ENCODE measurements at places on chromosomes 2 and 18.

- no peak for DNase-seq
These were observed 25.4 kb upstream of the SCN7A start for GRCh38 chr2:166519391-166519962.

- no peak for DNase-seq
These were observed 792.6 kb downstream of the EPHA4 start for GRCh38 chr2:220779511-220779910.

DNA sequence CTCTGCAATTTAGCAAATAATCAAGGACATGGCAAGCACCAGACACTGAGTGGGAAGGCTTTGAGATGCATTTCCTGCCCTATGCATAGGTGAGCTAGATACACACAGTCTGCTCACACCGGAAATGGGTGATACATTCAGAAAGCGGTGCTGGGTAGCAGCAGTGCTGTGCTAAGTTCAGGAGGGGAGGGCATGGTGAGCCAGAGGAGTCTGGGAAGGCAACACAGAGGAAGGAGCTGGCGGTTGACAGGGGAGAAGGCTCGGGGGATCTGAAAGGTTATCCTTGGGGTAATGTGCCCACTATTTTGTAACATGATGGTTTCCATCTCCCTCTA is 57.4 kb upstream of the EPAS1 start:
- no peak for DNase-seq

GRCh38 chr2:174776223-174776622 is 12.0 kb upstream of the CHRNA1 start:
- DNase-seq: no peak

DNA sequence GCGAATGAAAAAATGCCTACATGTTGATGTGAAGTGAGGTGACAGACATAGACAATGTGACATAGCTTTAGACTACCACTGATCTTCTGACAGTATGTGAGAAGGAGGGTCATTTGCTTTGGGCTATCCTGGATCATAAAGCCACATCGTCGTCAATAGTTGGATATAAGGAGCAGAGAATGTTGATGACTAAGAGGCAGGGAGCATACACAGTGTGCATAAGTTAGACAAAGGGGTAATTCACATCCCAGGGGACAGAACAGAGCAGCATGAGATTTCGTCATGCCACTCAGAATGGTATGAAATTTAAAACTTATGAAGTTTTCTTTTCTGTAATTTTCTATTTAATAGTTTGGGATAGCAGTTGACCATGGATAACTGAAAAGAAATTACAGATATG is 403.2 kb downstream of the DSC3 start:
- DNase-seq: no peak

- no peak for DNase-seq
These were observed 28.5 kb downstream of the SMAD7 start for GRCh38 chr18:48922226-48922800.

DNA sequence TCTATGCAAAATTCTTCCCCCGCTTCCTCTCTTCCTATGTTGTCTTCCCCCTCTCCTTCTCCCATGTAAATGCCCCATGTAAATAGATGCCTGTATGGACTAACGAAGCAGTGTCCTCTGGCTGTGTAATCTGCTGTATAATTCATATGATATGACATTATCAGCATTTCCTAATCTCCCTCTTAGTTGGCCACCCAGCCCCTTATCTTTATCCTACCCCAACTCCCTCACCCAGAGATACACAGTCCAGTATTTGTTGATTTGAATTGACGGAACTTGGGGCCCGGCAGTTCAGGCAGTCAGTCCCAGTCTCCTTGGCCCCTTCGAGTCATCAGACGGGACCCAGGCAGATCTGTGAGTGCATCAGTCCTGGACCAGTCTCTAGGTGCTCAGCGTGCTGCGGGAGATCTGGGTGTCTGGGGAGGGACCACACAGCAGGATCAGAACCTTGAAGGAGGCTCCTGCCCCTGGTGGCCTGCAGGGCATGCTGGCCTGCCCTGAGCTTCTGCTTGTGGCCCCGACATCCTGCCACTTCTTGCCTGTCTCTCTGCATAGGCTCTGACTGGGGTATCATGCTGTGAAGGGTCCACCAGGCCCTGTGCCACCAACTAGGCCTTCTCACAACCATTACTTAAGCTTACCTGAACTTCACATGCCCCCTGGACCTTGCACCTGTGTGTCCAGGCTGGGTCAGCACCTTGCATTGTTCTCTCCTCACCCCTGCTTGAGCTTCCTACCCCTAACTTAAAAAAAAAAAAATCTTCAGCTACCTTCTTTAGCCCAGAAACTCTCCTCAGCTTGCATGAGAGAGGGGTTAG is 88.1 kb upstream of the ATL2 start:
- DNase-seq: no peak

DNA sequence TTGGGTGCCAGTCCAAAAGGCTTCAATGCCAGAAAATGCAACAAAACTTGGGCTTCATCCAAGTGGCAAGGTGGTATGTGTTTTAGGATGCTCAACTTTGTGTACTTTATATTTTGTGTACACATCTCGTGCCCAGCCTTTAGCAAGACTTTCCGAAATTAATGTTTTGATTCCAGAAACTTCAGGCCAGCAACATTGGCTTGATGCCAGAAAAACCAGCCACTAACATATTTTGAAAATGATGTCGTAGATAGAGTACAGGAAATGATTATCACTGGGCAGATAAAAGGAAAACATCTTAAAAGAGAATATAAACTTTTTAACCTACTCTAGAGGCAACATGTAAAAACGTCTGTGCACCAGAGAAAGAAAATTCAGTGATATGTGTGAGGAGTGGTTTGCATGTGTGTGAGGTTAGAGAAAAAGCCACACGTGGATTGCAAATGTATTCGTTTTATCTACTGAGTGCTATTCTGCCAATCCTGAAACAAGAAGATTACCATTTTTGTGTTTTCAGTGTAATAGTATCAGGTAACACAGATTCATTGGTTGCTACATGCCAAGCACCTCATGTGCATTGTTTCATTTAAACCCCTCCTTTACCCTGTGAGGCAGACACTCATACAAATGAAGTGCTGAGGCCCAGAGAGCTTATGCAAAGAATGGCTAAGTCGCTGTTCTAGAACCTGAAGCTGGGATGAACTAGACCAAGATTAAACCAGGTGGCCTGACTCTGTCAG is 264.8 kb downstream of the C1D start:
- peak; percentile 77 for DNase-seq

DNA sequence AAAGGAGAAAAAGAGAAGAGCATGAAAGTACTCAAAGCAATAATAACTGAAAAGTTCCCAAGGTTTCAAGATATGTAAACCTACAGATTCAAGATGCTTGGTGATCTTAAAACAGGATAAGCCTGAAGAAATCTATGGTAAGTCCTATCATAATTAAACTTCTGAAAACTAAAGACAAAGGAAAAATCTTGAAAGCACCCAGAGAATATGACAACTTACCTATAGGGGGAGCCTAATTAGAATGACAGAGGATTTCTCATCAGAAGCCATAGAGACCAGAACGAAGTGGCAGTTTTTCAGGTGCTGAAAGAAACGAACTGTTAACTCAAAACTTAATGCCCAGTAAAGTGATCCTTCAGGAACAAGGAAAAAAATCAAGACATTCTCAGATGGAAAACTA is 59.7 kb downstream of the XDH start:
- DNase-seq: no peak

- DNase-seq: peak; percentile 95
These were observed 28.9 kb upstream of the TOGARAM2 start for GRCh38 chr2:28951910-28952835.

GRCh38 chr18:56723706-56724105 is 72.5 kb downstream of the WDR7 start:
- no peak for DNase-seq

- DNase-seq: no peak
These were observed 114.5 kb downstream of the PRPF40A start for GRCh38 chr2:152602750-152603149.

GRCh38 chr2:28681606-28682005 is 70.0 kb upstream of the PPP1CB start:
- DNase-seq: no peak

Data from fibroblast of gingiva (primary cell).